ENCODE measurements at places on chromosomes 11 and 22.

DNA sequence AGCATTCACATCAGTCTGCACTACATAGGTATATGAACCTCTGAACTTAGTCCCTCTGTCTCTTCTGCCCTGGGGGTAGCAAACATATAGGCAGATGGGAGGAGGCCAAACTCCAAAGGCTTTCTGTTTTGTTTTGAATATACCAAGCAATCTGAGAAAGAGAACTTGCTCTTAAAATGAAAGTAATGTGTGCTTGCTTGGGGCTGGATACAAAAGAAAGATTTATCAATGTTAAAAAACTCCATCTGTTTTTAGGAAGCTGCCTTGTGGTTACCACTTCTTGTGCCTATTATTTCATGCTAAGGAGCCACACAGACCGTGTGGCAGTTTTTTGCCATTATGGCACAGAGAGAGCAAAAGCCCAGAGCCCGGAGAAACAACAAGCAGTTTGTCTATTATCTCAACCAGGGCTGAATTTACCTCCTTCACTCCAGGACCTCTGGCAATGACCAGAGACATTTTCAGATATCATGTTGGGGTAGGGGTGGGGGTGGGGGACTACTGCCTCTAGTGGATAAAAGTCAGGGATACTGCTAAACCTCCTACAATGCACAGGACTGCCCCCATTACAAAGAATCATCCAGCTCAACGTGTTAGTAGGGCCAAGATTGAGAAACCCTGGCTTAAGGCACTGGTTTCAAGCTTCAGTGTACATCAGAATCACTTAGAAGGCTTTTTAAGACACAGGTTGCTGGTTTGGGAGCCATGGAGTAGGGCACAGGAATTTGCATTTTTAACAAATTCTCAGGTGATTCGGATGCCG is 124.2 kb downstream of the APIP start:
- DNase-seq = no peak

DNA sequence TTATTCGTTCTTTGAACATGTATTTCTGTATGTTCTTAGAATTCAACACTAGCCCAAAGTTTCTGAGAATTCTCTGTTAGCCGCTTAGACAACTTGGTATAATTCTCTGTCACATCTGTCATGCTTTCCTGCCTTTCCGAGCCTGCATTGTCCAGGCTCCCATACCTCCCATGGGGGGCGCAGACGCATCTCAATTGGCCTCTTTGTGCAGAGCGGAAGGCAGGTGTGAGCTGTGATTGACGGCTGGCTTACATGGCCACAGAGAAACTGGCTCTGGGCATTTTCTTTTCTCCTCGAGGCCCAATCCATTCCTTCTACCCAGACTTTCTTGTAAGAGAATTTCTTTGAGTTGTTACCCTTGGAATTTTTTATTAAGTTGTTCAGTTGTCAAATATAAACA is 132.7 kb upstream of the SESN3 start:
- no peak for DNase-seq

GRCh38 chr11:114315749-114316368 is 19.7 kb downstream of the NNMT start:
- no peak for DNase-seq

GRCh38 chr11:72223615-72224563 is 678 bp upstream of the INPPL1 start:
- no peak for DNase-seq

DNA sequence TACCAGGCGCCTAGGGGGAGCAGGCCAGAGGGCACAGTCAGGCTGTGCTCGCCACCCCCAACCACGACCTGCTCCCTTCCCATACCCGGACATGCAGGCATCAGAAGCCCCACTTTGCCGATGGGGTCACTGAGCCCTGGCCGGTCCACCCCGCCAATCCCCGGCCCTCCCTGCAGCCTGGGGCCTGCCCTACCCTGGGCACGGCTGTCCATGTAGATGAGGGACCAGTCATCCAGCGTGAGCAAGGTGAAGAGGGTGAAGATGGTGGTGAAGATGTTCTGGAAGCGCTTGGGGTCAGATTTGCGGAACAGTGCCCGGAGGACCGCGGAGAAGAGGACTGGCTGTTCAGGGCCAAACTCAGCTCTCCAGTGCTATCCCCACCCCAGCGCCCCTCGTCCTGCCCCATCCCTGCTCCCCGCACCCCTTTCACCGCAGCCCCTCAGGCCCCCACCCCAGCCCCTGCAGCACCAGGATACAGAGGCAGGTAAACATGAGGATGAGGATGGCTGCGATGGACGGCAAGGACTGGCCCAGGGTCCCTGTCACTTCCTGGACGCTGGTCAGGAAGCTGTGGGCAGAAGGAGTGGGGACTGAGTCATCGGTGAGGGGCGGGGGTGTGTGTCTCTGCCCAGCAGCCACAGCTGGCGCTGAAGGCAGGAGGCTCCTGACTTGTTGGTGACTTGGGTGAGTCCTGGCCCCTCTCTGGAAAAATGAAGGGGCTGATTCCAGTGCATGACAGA is 5.5 kb downstream of the CATSPER1 start:
- no peak for DNase-seq

DNA sequence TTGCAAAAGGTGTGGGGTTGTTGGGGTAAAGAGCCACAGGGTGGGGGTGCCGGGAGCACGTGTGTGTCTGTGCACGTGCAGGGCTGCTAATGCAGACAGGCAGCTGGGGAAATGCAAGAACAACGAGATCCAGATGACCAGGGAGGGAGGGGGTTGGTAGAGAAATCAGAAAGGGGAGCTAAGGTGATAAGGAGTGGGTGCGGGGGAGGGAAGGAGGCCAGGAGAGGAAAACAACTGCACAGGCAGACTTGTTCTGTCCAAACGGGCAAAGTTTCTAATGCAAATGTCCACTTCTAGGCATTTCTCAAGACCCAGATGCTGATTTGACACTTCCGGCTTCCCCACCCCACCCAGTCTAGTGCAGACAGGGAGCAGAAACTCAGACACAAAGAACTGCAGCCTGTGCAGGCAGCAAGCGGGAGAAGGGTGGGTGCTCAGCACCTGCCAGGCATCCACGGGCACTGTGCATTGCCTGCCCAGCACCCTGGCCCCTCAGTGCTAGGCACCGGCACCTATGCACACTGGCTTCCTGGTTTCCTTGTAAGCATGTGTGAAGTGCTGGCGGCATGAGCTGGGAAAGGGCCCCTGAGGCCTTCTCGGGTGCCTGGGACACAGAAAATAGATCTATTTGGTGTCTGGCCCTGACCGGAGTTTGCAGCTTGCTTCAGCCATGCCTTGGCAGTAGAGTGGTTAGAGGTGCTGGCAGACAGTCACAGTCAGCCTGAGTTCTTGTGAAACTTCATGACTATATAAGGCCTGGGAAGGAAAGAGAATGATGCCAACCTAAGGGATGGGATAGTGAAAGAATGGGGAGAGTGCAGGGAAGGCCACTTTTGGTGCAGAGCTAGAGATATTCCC is 220.1 kb upstream of the SORL1-AS1 start:
- no peak for DNase-seq

DNA sequence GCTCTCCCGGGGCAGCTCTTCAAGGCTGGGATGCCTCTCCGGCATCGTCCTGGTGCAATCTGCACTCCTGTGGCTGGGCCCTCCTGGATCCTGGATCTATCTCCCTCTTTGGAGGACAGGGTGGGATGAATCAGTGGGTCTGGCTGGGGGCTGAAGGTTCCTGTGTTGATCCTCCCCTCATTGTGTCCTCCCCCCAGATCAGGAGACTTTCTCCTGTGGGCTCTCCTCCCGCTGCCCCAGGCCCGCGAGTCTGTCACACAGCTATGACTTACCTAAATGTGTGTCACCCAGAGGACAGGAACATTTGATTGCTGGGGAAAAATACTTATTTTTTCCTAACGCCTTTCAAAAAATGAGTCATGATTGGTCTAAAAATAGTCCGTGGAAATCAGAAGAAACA is 106.8 kb upstream of the NECTIN1 start:
- DNase-seq = no peak

GRCh38 chr11:128498721-128499245 is 88.6 kb downstream of the ETS1 start:
- DNase-seq = no peak

DNA sequence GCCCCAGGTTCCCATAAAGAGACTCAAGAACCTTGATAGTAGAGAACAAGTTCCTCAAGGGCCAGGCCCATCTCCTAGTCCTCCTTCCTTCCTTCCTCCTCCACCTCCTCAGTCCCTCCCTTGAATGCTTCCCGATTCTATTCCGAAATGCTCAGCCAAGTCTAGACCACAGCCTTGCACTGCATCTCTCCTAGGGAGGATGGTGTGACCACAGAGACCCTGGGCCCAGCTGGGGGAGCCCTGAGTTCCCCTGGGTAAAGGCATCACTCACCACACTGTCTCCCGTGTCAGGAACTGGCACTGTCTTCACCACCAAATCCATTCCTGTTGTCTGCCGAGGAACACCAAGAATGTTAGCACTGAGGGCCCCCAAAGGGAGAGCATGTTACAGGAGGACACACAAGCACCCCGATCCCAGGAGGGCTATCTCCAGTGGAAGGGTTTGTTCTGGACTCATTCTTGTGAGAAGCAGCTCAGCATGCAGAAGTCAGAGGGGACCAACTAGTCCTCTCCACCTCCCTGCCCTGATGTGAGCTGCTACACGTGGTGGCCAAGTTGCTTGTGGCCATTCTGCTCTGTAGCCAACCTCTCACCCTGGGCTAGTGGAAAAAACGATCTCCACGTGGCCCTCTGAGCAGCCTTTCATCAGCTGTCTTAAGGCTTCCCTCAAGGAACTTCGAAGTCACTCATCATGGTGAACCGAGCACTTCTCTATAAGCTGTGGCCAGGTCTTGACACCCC is 8.7 kb downstream of the IFT27 start:
- DNase-seq = no peak

DNA sequence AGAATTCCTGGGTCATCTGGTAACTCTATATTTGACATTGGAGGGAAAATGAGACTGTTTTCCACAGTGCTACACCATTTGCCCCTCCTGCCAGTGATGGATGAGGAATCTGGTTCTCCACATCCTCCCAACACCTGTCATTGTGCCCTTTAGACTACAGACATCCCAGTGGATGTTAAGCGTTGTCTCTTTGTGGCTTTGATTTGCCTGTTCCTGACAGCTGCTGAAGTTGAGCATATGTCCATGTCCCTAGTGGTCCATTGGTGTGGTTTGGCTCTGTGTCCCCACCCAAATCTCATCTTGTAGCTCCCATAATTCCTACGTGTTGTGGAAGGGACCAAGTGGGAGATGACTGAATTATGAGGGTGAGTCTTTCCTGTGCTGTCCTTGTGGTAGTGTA is 88.5 kb downstream of the BRD1 start:
- DNase-seq = no peak

- no peak for DNase-seq
Observed at GRCh38 chr11:132058211-132058772, 687.9 kb downstream of the NTM start.

DNA sequence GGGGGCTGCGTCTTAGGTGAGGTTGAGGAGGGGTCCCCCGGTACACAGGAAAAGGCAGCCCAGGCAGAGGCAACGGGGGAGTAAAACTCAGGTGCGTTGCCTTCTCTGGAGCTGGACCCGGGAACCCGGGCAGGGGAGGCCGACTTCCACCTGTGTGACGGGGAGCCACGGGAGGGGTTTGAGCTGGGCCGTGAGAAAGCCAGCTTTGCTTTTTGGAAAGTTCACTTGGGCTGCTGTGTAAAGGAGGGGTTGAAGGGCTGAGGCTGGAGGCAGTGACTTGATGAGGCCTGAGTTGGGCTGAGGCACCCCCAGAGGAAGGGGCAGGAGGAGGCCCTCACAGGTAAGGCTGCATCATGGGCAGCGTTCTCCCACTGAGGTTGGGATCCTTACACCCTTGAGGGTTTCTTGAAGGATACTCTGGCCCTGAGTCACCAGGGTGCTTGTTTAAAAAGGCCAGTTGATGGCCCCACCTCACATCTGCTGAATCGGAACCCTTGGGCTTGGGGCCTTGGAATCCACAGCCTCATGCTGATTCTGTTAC is 47.2 kb downstream of the CHRDL2 start:
- DNase-seq = no peak

GRCh38 chr11:22459048-22459447 is 120.9 kb downstream of the SLC17A6 start:
- no peak for DNase-seq

DNA sequence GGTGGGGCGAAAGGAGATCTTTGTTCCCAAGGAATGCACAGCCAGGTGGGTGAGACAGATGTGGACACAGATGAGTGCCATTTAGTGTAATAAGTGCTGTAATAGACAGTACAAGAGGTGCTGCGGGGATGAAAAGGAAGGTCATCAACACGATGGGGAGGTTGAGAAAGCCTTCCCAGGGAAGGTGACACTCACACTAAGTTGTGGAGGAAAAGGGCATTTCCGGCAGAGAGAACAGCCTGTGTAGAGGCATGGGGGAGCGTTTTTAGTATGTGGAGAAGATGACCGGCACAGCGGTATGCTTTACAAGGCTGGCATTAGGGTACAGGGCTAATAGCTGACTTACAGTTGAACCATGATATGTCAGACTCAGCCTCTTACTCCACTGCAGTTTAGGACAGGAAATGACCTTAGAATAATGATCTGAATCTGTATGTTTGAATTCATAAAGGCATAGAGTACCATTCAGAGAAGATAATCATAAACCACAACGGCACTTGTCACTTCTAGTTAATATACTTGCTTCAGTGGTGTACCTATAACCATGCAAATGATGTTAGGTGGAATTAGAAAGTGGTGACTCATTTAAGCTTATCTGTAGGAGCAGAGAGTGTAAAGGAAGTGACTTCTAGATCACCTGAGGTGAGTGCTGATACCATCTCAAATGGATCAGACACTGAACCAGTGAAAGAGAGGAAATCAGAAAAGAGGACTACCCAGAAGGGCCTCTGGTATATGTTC is 60.6 kb downstream of the FAM83F start:
- no peak for DNase-seq

DNA sequence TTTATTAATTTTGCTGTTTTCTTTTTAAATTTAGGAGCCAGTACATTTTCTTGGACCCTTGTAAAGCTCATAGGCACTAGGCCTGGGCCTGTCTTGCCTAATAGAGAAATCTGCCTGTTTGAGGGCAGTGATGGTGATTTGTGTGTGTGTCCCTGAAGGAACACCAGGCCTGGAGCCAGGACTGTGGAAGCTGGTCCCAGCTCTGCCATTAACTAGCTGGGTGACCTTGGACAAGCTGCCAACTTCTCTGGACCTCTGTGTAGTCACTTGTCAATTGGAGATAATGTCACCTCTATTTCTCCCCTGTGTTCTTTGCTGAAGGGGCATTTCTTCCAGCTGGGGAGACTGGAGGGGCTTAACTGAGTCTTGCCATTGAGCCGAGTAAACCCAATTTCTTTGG is 16.0 kb upstream of the FTH1 start:
- no peak for DNase-seq

DNA sequence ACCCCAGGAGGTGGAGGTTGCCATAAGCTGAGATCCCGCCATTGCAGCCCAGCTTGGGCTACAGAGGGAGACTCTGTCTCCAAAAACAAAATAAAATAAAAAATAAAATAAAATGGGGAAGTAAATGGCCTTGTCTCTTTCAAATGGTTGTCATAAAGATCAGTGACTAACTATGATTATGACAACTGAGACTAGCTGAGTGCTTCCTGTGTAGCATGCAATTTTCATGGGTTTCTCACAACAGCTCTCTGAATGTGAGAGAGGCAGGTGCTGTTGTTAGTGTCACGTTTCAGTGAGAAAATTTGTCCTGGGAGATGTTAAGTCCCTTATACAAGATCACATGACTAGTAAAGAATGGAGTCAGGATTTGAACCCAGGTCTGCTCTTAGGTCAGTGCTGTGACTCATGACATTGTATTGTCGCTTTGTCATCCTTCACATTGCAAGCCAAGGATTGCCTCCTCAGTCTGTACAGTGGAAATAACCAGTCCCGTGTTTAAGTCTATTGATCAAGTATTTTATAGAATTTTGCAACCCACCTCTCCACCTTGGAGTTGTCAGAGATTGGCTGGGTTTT is 163.3 kb upstream of the CCDC90B start:
- DNase-seq = no peak

- DNase-seq = no peak
Observed at GRCh38 chr22:19981171-19981960, 35.3 kb downstream of the ARVCF start.

- no peak for DNase-seq
Observed at GRCh38 chr22:50253046-50253915, 2.2 kb upstream of the HDAC10 start.

Measured in stimulated activated CD8-positive, alpha-beta memory T cell treated with anti-CD3 and anti-CD28 coated beads, Interleukin-2, amount 100 ng/mL, for 1 hour (primary cell).